Sigmoid colon (tissue), 7 donors: ENCODE measurements at places on chromosomes 4 and X. TPM values are rescaled to one million over a fixed set of nuclear protein-coding genes. Genes with fewer than 3 reads are reported as not detected.

CT83 gene
- total RNA-seq, result not detected

ATOH1 gene
- total RNA-seq, result not detected

CXCL3 gene
- total RNA-seq, result not detected

PDGFC gene
- 21.9 TPM for total RNA-seq

IBSP gene
- not detected for total RNA-seq
